Activated CD8-positive, alpha-beta T cell treated with anti-CD3 and anti-CD28 coated beads for 36 hours (primary cell): ENCODE measurements at places on chromosomes 12 and 14. TPM values are rescaled to one million over a fixed set of nuclear protein-coding genes. Genes with fewer than 3 reads are reported as not detected.

AQP6 gene
- not detected for total RNA-seq

REP15 gene
- total RNA-seq = not detected

DNA sequence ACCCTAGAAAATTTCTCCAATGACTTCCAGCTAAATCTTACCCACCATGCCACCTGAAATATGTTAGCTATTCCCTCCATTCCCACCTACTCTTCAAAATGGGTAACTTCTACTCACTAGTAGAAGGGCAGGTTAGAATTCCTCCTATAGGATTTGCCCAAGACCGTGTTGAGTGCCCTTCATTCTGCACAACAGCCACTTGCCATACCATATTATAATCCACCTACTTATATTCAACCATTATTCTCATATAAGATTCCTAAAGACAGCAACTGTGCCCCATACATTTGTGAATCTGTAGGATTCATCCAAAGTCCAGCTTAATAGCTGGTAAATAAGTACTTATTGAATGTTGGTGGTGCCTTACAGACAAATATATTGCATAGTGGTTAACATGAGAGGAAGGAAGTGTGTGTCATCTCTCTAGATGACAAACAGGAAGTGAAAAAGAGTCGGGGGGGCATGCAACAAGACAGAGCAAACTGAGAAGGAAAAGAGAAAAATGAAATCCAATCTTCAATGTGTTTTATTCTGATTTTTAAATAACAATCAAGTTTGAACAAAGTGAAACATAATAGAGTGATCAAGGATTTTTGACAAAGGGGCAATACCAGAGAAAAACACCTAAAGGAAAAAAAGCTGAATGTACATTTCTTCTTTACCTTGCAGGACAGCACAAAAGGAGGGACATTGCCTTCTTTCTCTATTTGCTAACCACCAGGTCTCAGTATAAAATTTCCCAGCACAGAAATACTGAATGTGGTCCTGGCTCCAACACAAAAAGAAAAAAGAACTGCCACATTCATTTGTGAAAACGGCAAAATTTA is 389.3 kb upstream of the USP15 start:
- H3K4me3 ChIP-seq = no peak overlapping the region
- H3K27me3 ChIP-seq = no peaks in the 10 kb centered on the region
- DNase-seq = peak; percentile 44
- H3K27ac ChIP-seq = no peak overlapping the region

DNA sequence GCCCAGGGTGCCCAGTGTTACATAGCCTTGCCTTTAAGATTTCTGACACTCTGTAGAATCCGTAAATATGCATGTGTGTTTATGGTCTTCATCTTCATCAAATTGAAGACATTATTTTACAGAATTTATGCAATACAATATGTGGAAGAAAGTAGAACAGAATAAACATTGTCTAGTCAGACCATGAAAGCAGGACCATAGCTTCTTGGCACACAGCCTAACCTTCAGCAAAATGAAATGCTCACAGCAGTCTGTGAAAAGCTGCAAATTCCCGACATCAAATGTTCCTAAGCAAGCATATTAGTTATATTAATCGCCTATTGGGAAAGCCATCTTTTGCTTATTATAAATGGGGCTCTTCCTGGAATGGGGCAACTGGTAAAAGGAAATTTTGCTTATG is 111.3 kb upstream of the GARIN2 start:
- H3K27me3 ChIP-seq = no peaks in the 10 kb centered on the region
- DNase-seq = no peak
- no peak overlapping the region for H3K27ac ChIP-seq
- H3K36me3 ChIP-seq = peaks cover 2% of the 10 kb centered on the region
- H3K4me3 ChIP-seq = no peak overlapping the region

GRCh38 chr14:34093883-34094282 is 143.0 kb upstream of the EGLN3 start:
- peaks cover 3% of the 10 kb centered on the region for H3K27me3 ChIP-seq
- peak overlapping the region; percentile 53 for H3K27ac ChIP-seq
- DNase-seq = no peak
- H3K4me1 ChIP-seq = peaks cover 12% of the 10 kb centered on the region
- H3K4me3 ChIP-seq = no peak overlapping the region

GRCh38 chr14:56810836-56811592 is 735 bp upstream of the OTX2 start:
- H3K4me1 ChIP-seq = peaks cover 20% of the 10 kb centered on the region
- peaks cover 81% of the 10 kb centered on the region for H3K27me3 ChIP-seq
- H3K36me3 ChIP-seq = peaks cover 10% of the 10 kb centered on the region
- no peak for DNase-seq
- H3K4me3 ChIP-seq = no peak overlapping the region
- H3K27ac ChIP-seq = no peak overlapping the region
